Tibial nerve (tissue), 4 donors: ENCODE measurements at places on chromosomes 16 and 17. TPM values are rescaled to one million over a fixed set of nuclear protein-coding genes. Genes with fewer than 3 reads are reported as not detected.

DNA sequence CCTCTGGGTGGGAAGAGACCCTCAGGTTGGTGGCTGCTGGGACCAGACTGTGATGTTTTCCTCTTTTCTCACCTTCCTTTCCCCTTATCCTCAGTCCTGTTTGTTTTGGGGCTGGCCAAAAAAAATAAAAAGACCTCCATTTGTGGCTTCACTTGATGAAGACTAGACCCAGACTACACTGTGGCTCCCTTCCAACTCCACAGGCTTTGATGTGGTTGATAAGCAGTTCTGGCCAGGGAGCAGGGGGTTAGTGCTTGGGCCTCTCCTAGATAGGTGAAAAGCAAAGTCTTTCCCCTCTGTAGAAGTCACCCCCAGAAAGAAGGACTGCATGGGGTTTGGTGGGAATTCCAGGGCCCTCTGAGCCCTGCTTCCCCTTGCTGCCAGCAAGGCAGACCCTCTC lies 11.2 kb upstream of the ADAM11 start:
- DNase-seq, result no peak

GRCh38 chr17:78839235-78839761 lies 1.3 kb downstream of the USP36 start:
- no peak for DNase-seq

- no peak for DNase-seq
These were observed 61.2 kb downstream of the SPACA3 start for GRCh38 chr17:33052856-33053255.

DNA sequence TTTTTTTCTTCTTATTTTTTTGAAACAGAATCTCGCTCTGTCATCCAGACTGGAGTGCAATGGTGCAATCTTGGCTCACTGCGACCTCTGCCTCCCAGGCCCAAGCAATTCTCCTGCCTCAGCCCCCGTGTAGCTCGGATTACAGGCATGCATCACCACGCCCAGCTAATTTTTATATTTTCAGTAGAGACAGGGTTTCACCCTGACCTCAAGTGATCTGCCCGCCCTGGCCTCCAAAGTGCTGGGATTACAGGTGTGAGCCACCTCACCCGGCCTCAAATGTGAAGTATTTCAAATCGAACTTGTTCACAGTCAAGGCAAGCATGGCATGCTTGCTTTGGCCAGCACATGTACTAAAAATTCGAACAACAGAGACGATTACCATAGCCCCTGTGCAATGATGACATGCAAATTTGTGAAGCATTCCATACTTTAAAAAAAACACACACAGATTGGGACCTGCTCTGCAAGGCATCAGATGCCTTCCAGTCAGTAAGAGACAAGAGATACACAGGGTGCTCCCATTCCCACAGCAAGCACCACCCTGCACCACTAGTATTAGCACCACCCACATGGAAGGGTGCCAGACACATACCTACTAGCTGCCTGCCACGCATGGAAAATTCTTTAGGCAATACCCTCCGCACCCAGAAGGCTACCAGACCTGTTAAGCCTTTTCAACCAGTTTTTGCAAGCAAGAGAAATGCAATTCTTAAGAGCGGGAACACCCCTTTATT lies 47.2 kb downstream of the ANKRD11 start:
- DNase-seq, result no peak

DNA sequence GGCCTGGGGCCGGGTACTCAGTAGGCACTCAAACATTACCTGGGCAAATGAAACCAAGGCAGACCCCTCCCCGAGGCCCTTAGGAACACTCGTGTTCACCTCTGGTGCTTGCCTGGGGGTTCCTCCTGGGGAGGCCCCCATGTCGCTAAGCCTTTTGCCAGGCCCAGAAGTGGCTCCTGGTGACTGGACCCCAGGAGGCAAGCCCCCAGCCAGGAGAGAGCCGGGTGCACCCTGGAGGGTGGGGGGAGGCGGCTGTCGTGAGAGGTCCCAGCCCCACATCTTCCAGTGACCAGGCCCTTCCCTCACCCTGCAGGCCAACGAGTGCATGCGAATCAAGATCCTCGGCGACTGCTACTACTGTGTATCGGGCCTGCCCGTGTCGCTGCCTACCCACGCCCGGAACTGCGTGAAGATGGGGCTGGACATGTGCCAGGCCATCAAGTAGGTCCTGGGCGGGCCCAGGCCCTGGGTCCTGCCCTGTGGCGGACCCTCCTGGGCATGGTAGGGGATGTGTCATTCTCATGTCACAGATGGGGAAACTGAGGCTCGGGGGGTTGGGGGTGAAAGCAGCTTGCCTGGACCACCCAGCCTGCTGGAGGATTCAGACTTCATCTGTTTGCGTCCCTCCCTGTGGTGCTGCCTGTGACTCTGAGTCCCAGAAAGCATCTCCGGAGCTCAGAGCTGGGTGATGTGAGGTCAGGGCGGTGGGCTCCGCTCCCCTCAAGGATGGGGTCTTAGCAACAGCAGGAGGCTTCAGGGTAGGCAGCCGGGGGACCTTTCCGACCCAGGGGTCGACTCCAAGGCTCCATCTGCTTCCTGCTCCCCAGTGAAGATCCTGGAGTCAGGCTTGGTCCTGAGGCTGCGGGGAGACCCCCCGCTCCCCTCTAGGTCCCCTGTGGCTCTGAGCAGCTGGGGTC lies 32.5 kb downstream of the ADCY7 start:
- no peak for DNase-seq

DNA sequence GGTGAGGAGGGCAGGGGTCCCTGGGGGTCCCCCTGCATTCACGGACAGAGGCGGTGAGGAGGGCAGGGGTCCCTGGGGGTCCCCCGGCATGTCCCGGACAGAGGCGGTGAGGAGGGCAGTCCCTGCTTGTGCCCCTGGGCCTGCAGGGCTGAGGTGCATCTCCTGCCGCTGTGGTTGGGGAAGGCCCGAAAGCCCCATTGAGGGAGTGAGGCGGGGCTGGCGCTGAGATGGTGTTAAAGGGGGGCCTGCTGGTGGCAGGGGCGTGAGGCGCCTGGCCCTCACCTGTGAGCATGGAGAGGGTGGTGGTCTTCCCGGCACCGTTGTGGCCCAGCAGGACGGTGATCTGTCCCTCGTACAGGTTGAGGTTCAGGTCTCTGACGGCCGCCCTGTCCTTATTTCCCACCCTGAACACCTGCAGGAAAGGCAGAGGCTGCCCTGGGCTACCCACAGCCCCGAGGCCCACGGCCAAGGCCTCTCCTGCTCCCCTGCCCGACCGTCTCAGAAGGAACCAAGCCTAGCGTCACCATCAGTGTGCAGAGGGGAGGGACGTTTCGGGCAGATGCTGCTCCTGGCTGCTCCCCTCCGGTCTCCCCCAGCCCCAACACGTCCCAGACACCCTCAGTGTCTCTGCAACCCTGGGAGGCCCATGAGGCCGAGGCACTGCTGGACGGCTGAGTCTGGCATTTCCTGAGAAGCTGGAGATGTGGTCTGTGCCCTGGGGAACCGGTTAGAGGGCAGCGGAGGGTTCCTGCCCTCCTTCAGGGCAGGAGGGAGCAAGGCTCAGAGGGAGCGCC lies 31.4 kb upstream of the RNPS1 start:
- DNase-seq, result no peak

- DNase-seq, result no peak
These were observed 15.5 kb upstream of the BRCA1 start for GRCh38 chr17:43140396-43141332.

GRCh38 chr17:30840771-30841170 lies 9.0 kb downstream of the ATAD5 start:
- no peak for DNase-seq

The ZACN gene
- total RNA-seq, result not detected

The TBC1D3G gene
- not detected for total RNA-seq

The SDF2 gene
- total RNA-seq, result 26.7 TPM
